ENCODE measurements at places on chromosomes 5 and 9. TPM values are rescaled to one million over a fixed set of nuclear protein-coding genes. Genes with fewer than 3 reads are reported as not detected.

The ADCY2 gene
- total RNA-seq: 1.5 TPM

DNA sequence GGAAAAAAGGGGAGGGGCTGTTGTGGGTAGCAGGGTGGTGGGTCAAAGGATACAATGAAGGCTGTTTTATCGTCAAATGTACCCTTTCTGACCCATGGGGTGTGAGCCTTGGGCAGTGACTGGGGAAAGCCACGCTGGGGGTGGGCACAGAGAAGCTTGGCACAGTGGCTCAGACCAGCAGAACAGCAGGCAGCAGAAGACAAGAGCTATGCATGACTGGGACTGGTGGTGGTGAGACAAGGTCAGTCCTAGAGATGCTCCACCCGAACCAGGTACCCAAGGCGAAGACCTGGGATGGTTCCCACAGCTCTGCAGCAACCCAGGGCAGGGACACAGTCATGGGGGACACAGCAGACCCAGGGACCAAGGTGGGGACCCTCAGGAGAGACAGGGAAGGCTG lies 38.3 kb downstream of the BICD2 start:
- H3K27me3 ChIP-seq: peaks cover 17% of the 10 kb centered on the region
- no peak overlapping the region for H3K27ac ChIP-seq
- H3K36me3 ChIP-seq: peaks cover 24% of the 10 kb centered on the region
- DNase-seq: no peak

The ATP10B gene
- not detected for total RNA-seq

DNA sequence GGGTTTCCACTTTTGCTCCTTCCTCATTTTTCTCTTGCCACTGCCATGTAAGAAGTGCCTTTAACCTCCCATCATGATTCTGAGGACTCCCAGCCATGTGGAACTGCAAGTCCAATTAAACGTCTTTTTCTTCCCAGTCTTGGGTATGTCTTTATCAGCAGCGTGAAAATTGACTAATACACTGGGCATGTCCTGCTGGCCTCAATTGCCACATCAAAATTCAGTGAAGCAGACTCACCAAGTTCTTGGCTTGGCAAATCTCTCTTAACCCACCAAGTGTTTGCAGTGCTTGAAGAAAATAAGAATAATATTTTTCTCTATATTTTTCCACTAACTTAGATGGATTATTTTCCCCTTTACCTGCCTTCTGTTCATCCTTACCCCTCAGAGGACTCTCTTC lies 212.0 kb downstream of the BRINP1 start:
- DNase-seq: no peak
- no peaks in the 10 kb centered on the region for H3K36me3 ChIP-seq
- H3K27ac ChIP-seq: no peak overlapping the region

The NRG2 gene
- not detected for total RNA-seq

The SLC27A6 gene
- 0.28 TPM for total RNA-seq

- H3K4me1 ChIP-seq: peaks cover 11% of the 10 kb centered on the region
- H3K27ac ChIP-seq: no peak overlapping the region
- H3K4me3 ChIP-seq: no peak overlapping the region
- H3K36me3 ChIP-seq: no peaks in the 10 kb centered on the region
- no peaks in the 10 kb centered on the region for H3K27me3 ChIP-seq
Observed at GRCh38 chr9:90024823-90025222, 420.0 kb downstream of the GADD45G start.

- H3K27me3 ChIP-seq: no peaks in the 10 kb centered on the region
- no peak for DNase-seq
- no peak overlapping the region for H3K4me3 ChIP-seq
Observed at GRCh38 chr5:94698197-94698596, 79.7 kb downstream of the SLF1 start.

All from endothelial cell (in vitro differentiated cells).